Tongue (tissue), 3 donors: ENCODE measurements at places on chromosomes 6 and 20.
A peak's percentile ranks its signal among the peaks of the same experiment; 100 is the strongest.

DNA sequence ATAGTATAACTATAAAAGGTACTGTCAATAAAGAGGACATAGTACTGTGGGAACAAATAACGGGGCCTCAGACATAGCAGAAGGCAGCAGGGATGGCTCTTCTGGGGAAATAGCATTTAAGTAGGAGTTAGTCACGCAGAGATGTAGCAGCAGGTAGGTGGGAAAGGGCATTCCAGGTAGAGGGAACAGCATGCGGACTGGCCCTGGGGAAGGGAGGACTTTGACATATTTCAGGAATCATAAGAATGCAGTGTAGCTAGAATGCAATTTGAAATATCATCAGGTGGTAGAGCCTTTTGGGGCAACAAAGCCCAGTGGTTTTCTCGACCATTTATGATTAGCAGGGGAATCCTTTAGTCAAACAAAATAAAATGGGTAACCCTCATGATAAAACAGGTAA lies 191.1 kb downstream of the SLC24A3 start:
- no peak for DNase-seq

DNA sequence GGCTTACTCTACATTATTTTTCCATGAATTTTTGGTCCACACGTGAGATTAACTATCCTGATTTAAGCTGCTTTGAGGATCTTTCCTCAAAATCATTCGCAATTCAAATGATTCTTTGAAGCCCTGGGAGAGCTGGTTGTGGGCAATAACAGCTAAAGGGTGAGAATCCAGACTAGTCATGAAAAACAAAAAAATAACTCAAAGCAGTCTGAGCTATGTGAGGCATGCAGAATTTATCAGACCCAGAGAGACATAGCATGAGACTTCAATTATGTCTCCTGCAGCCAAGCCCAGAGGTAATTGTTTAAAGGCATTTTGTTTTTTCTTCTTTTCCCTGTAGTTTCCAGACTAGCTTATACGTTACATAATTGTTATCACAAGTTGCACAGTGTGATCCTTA lies 517.3 kb upstream of the PTCHD4 start:
- no peak for DNase-seq

DNA sequence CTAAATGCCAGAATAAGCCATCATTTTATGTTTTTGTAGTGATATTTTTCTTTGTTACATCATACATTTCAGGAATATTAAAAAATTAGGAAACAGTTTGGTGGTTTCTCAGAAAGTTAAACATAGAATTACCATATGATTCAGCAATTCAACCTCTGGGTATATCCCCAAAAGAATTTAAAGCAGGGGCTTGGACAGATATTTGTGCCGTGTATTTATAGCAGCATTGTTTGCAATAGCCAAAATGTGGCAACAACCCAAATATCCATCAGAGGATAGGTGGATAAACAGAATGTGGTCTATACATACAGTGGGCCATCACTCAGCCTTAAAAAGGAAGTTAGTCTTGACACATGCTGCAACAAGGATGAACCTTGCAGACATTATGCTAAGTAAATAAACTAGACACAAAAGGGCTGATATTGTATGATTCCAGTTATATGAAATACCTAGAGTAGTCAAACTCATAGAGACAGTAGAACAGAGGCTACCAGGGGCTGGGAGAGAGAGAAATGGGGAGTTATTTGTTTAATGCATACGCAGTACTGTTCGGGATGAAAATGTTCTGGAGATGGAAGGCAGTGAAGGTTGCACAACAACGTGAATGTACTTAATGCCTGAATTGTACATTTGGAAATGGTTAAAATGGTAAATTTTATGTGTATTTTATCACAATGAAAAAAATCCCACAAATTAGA lies 18.9 kb upstream of the TRAF3IP2 start:
- peak; percentile 21 for DNase-seq

- no peak for DNase-seq
These were observed 23.3 kb downstream of the MYCT1 start for GRCh38 chr6:152720974-152721373.

GRCh38 chr6:135921188-135921587 lies 69.7 kb downstream of the PDE7B start:
- DNase-seq = peak; percentile 14

DNA sequence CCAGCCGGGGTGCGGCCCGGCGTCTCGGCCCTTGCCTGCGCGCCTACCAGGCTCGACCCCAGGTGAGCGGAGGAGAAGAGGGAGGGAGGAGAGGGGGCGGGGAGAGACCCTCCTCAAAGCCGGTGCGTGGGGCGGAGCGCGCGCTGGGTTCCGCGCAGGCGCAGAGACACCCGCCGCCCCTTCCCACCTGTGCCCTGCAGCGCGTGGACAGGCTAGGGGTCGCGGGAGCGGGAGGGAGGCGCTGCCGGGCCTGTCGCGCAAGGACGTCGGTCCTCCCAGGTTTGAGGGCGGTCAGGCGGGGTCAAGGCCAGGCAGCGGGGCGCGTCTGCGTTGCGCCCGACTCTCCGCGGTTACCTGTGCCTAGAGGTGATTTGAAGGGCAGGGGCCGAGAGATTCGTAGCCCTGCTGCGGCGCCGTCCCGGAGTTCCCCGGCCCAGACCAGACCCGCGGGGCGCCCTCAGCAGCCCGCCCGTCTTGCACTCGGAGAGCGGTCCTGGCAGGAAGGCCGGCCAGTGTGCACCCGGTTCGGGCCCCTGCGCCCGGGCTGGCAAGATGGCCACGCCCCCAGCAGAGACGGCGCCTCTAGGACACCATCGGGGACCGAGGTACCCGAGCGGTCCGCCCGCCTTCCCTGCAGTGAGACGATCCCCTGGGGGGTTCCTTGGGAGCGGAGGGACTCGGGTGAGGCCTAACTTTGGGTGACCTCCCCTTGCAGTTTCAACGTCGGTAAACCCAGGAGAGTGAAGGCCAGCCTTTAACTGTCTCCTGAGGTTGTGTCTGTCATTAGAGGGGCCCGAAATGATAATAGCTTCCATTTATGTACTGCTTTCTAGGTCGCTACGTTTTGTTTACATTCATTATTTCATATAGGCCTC lies 546 bp downstream of the C6orf136 start:
- peak; percentile 88 for DNase-seq

GRCh38 chr6:25665455-25665854 lies 13.4 kb downstream of the SCGN start:
- no peak for DNase-seq

GRCh38 chr6:98039904-98040607 lies 757.0 kb upstream of the MMS22L start:
- peak; percentile 19 for DNase-seq

DNA sequence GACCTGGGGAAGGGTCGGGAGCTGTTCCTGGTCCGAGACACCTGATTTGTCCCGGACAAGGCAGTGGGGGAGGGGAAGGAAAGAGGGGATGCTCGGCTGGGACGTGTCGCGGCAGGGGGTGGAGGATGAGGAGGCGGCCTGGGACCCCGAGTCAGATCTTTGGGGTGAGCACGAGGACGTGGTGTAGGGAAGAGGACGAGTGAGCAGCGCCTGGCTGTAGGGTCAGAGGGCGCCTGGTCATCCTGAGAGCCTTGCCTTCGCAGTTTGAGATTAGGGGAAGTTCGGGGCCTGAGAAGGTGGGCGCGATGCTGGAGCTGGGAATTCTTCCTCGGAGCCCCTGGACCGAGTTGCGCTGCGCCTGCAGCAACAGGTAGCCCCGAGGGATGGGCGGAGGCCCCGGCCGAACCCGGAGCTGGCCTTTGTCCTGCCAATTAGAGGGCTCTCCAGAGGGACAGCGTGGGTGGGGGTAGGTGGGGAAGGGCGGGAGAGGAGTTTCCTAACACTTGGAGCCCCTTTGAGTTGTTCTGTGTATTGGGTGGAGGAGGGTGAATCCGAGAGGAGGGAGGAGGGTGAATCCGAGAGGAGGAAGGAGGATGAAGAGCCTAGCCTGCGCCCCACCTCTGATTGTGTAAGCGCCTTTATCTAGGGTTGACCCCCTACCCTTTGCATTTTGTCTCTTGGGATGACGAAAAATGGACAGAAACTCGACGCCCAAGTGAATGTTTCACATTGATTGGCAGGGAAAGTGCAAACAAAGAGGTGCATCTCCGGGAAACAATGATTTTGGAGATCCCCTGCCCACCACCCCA lies 72.0 kb downstream of the SOX4 start:
- DNase-seq = no peak

DNA sequence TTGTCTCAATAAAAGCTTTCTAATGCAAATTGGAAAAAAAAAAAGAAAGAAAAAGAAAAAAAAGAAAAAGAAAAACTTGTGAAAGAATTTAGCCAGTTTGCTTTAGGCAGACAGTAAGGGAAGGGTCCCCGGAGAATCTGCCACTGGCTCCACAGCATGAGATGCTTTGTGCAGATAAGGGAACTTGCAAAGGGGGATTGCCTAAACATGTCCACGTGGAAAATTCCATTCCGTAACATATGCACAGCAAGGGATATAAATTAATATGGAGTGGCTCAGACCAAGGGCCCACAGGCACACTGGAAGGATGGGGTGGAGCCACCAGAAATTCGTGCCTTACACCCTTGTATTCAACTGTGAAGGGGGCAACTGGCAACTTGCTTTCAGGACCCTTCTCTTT lies 45.4 kb downstream of the MKKS start:
- no peak for DNase-seq

DNA sequence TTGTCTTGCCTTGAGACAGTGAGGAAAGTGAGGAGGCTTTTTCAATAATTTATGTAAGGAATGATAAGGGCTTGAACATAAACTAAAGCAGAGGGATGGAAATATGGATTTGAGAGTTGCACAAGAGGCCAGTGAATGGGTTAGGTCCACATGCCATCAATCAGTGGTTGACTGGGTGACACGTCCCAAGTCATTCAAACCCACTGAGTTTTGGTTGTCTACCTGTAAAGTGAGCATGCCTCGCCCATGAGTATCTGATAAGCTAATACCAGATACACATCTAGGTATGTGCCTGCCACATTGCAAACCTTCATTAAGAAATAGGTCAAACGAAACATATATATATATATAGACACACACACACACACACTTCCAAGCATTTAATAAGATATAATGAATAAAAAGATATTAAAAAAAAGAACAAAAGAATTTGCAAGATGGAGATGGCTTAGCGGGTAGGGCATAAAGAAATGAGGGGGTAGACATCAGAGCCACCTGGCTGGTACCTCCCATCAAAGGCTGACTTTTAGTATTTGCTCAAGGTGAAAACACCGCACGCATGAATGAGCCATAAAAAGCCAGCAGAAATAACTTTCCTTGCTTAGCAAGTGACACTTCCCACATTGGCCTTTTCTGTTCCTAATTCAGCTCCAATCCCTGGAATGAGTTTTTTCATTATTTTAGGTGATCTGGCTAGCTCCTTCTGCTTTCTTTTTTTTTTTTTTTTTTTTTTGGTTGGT lies 109.1 kb upstream of the GGTLC1 start:
- no peak for DNase-seq

GRCh38 chr6:151374036-151374683 lies 17.2 kb downstream of the ZBTB2 start:
- no peak for DNase-seq

GRCh38 chr6:143457563-143458359 lies 7.2 kb downstream of the PEX3 start:
- DNase-seq = peak; percentile 4

- DNase-seq = no peak
These were observed 451 bp downstream of the DNAJC5 start for GRCh38 chr20:63895202-63895951.

DNA sequence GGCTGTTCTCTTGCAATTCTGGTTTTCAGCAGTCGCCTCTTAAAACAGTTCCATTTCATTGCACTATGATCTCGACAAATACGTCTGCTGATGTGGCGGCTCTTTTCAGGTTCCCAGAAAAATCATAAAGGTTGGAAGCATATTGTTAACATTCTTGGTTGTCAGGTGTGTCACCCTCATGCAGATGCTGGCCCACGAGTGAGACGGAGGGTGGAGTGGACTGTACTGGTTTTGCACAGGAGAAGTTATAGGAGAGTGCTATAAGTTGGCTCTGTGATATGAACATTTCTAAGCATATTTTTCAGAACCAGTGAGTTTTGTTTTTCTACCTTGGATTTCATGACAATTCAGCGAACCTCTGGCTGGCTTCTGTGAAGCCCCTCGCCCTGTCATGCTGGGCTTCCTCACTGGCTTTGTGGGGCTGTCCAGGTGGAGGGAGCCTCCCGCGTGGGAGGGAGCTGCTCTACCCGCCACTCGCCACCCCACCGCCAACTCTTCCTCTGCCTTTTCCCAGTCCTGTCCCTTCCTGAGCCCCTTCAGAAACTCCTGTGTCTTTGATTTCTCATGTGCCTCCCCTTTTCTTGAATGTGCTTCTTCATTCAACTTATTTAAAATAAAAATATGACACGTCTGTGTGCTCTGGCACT lies 10.6 kb downstream of the IRF4 start:
- DNase-seq = no peak

DNA sequence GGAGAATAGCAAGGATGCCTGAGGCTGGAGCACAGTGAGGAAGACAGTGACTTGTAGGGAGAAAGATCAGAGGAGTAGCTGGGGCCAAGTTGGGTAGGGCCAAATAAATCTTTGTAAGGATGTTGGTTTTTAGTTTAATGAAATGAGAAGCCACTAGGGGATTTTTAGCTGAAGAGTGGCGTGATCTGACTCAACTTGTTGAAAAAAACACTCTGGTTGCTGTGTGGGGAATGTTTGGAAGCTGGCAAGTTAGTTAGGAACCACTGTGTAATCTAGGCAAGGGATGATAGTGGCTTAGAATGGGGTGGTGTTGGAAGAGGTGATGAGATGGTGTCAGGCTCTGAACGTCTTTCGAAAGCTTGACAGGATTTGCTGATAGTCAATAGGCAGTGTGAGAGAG lies 176.1 kb upstream of the HDDC2 start:
- DNase-seq = no peak

DNA sequence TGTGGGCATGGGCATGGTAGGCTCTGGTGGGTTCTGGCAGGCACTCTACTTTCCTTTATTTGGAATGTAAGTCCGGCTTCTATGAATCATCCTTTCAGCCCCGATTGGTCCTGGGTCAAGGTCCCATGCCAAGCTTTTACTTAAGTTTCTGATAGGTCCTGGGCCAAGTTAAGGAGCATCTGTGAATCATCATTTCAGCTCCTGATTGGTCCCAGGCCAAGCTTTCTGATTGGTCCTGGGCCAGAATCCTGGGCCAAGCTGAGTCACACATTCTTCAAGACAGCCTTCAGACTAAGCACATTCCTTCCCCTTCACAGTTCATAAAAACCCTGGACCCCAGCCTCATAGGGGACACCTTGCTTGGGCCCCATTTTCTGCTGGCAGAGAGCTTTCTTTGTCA lies 231.0 kb upstream of the EYS start:
- peak; percentile 1 for DNase-seq

DNA sequence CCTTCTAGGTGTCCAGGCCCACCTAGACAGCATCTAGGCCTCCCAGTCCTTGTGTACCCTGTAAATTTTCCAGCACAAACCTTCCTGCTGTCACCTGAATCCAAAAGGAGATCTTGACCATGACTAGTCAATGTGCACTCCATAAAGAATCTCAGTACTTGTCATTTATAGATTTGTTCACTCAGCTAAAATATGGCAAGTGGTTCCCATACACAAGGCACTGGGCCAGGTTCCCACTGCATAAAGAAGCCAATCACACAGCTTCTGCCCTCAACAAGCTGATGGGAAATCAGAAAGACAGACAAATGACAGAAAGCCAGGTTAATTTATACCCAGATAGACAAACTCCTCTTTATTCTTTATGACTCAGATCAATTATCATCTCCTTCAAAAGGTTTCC lies 526.8 kb downstream of the CD83 start:
- DNase-seq = no peak

GRCh38 chr20:50252701-50253100 lies 62.1 kb downstream of the CEBPB start:
- DNase-seq = no peak
